Right atrium auricular region (tissue), 2 donors: ENCODE measurements at places on chromosomes 11 and 22.

- no peak for DNase-seq
Observed at GRCh38 chr22:39661842-39662685, 91.5 kb downstream of the CACNA1I start.

- no peak for DNase-seq
Observed at GRCh38 chr22:48856308-48856615, 971.4 kb downstream of the BRD1 start.

- DNase-seq: no peak
Observed at GRCh38 chr11:86594746-86595145, 77.7 kb downstream of the ME3 start.

DNA sequence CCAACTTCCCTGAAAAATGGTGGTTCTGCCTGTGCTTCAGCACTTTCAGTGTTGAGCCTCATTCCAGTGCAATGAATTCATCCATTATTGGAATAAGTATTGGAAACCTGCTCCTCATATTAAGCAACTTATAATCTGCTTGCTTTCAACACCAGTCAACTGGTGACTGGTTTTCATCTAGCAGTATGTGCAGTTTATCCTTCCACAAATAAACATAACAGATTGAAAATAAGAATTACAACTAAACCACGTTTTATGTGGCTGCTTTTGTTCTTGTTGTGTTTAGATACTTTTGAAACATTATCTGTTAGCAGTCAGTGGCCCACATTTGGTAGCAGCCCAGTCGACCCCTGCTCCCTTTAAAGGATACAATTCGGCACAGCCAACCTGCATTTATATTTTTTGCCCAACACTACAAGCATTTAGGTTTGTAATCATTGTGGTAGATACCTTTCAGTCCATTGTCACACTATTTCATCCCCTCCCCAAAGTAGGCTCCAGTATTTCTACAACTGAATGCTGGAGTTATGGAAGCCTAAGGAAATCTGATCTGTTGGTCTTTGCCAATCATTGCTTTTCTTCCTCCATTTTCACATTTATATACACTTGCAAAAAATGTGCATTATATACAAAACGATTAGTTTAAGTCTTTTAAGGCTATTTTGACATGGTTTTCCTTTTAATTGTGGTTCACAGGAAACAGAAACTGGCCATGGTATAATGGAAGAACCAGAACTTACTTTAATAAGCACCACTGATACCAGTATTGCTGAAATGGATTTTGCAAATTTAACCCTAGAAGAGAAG lies 13.1 kb downstream of the TAF1D start:
- DNase-seq: no peak

DNA sequence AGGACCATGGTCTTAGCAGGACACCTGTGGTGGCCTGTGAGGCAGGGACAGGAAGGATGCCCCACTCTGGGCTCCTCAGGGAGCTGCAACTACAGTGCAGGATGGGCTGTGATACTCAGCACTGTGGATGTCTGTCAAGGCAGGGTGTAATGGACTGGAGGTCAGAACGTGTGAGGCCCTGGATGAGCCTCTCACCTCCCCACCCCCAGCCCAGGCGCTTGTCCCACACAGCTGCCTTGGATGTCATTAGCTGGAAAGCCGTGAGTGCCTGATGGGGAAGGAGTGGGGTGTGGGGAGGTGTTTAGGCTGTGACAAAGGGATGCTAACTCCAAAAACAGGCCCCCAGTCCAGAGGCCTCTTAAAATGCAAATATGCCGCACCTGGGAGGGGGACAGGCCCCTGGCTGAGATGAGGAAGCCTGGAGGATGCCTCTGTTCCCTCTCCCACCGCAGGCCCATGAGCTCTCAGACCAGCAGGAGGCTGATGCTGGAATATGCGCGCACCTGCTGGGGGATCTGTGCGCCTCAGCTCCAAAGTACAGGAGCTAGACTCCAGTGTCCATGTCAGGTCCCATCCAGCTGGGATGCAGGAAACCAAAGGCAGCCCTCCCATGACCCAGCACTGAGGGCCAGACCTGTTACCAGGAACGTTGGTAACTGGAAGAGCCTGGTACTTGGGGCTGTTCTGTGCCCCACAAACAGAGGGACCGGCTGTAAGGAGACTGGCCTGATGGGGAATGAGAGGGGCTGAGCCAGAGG lies 25.1 kb downstream of the RSPH14 start:
- DNase-seq: no peak

DNA sequence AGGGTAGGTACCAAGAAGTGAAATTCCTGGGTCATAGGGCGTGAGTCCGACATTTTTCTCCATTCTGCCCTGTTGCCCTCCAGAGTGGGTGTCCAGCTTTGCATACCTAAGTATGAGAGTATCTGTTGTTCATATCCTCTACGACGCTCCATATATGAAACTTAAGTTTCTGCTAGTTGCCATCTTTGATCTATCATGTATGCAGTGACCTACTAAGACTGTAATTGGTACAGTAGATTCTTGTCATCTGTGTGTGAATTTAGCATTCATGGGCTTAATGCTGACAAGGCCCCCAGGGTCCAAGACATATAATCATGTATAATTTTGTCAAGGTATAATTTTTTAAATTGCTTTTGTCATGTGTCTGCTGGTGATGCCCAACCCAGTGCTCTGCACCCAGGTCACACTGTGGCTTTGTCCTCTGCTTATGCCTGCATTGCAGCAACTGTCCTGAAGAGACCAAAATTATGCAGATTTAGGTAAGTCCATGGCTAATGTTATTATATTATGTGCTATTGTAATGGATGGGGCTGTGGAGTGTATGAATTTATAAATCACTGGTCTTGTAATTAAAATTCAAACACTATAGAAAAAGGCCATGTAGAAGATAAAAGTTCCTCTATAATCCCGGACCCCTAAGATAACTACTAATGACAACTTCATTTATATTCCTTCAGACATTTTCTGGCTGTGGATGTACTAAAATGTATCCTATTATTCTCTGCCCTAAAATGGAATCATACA lies 12.2 kb downstream of the NEAT1 start:
- peak; percentile 55 for DNase-seq

- DNase-seq: no peak
Observed at GRCh38 chr11:9691865-9692264, 28.0 kb downstream of the SWAP70 start.

DNA sequence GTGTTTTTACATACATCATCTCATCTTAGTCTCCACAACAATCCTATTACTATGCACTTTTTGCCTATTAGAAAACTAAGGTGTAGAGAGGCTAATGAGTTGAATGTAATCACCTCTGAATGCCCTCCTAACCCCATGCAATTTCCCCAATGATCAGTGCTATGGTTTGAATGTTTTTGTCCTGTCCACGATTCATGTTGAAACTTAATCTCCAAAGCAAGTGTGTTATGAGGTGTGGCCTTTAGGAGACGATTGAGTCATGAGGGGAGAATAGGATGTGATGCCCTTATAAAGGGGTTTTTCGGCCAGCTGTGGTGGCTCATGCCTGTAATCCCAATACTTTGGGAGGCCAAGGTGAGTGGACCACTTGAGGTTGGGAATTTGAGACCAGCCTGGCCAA lies 2.0 kb upstream of the CCDC73 start:
- no peak for DNase-seq

GRCh38 chr11:35548925-35549561 lies 23.6 kb upstream of the PAMR1 start:
- no peak for DNase-seq
